ENCODE measurements at places on chromosomes 11 and 22.
A peak's percentile ranks its signal among the peaks of the same experiment; 100 is the strongest.

DNA sequence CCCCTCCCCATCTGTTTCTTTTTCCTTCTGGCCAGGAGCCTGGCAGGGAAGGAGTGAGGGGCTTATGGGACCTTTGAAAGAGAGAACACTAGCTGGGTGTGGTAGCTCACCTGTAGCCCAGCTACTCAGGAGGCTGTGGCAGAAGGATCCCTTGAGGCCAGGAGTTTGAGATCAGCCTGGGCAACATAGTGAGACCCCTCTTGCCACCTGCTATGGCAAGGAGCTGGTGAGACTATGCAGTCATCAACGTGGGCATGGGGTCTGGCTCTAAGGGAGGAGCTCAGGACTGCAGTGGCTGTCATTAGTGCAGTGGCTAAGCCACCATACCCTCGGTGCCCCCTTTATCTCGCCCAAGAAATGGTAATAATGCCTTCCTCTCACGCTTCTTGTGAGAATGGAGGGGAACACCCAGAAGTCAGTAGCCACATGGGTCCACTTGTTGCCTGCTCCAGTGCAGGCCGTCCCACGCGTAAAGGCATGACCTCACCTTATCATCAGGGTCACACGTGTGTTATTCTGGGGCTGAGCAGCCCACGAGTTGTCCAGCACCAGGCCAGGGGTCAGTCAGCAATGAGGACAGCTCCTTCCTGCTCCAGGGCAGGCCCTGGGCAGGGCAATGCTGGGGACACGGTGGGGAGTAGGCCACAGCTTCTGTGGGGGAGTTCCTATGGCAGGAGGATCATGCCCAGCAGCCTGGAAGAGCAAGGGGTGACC lies 27.7 kb upstream of the TEF start:
- no peak for DNase-seq

DNA sequence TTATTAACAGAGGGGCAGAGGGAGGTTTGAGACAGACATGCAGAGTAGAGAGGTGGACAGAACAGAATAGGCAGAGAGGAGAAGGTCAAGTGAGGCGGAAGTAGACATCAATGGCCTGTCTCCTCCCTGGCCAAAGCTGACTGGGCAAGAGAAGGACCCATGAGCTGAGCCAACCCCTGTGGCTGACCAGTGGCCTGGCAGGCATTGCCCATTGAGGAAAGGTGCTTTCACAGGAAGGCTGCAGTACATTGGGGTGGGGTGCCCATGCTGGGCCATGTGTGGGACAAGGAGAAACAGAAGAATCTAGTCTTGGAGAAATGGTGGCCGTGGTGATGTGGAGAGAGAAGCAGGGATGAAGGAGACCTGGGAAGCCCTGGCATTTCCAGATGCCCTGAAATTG lies 76.0 kb downstream of the MYEOV start:
- DNase-seq, result no peak

GRCh38 chr11:128289048-128289447 lies 298.3 kb downstream of the ETS1 start:
- DNase-seq, result no peak

DNA sequence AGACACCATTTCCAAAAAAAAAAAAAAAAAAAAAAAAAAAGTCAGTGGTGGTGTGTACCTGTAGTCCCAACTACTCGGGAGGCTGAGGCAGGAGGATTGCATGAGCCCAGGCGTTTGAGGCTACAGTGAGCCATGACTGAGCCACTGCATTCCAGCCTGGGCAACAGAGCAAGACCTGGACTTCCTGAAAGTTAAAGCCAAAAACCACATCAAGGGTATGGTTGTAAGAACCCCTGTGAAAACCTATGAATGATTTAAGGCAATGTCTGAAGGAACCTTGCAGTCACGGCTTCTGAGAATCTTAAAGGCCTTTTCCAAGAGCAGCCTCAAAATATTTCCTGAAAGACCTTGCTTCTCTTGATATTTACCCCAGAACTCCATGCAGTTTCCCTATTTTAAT lies 30.5 kb upstream of the MSANTD2 start:
- no peak for DNase-seq

- peak; percentile 39 for DNase-seq
Observed at GRCh38 chr11:73393479-73394415, 17.5 kb downstream of the RELT start.

- DNase-seq, result no peak
Observed at GRCh38 chr22:38924347-38924952, 33.0 kb upstream of the APOBEC3A start.

All from caudate nucleus (tissue), 63 donors.